ENCODE measurements at places on chromosomes 7 and 10. TPM values are rescaled to one million over a fixed set of nuclear protein-coding genes. Genes with fewer than 3 reads are reported as not detected.

DNA sequence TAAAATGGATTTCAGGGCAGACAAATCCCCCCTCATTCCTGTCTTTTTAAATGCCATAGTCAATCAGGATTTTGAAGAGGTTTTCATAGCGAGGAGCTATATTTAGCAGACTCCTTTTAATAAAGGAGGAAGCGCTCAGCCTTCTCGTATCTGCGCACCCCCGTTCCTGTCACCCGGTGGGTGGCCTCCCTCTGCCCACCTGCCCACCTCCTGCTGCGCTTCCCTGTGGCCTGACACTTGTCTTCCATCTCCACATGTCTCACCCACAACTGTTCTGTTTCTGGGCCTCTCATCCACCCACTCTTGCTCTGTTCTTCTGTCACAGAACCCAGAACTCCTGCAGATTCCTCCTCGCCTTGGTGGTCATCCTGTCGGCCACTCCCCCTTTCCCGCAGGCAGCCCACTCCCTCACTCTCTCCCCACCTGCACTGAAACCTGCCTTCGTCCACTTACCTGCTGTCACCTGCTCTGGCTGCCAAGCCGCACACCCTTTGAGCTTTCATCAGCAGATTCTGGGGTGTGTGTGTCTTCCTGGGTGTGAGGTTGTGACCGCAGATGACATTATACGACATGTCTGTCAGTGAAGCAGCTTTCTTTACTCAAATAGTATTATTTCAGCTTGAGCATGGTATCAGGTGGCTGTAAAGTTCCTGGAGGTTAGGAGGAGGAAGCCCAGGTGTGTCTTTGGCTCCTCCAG lies 163.5 kb upstream of the AGK start:
- H3K27ac ChIP-seq, result no peak overlapping the region
- no peaks in the 10 kb centered on the region for H3K36me3 ChIP-seq
- H3K4me1 ChIP-seq, result no peaks in the 10 kb centered on the region
- H3K27me3 ChIP-seq, result no peaks in the 10 kb centered on the region

- H3K36me3 ChIP-seq, result no peaks in the 10 kb centered on the region
- peak within 1 kb of the TSS; percentile 42 for H3K4me3 ChIP-seq
Observed at GRCh38 chr10:126387931-126388911, at the start of gene ADAM12. Gene ADAM12 (minus strand): TSS chr10:126388477. CDS start chr10:126388145, 332 bp downstream.

GRCh38 chr10:69506834-69507713 lies 55.8 kb downstream of the TSPAN15 start:
- H3K4me3 ChIP-seq, result peak overlapping the region; percentile 12
- no peaks in the 10 kb centered on the region for H3K36me3 ChIP-seq
- no peaks in the 10 kb centered on the region for H3K27me3 ChIP-seq
- peak overlapping the region; percentile 36 for H3K27ac ChIP-seq
- H3K4me1 ChIP-seq, result no peaks in the 10 kb centered on the region
- no peak for DNase-seq

- H3K27me3 ChIP-seq, result peaks cover 100% of the 10 kb centered on the region
- H3K27ac ChIP-seq, result no peak overlapping the region
- DNase-seq, result no peak
- no peaks in the 10 kb centered on the region for H3K36me3 ChIP-seq
- H3K4me1 ChIP-seq, result peaks cover 14% of the 10 kb centered on the region
Observed at GRCh38 chr10:99536338-99537085, 3.8 kb downstream of the NKX2-3 start.

- H3K36me3 ChIP-seq, result no peaks in the 10 kb centered on the region
- H3K27ac ChIP-seq, result no peak overlapping the region
- DNase-seq, result no peak
Observed at GRCh38 chr7:92645114-92646061, 55.2 kb upstream of the FAM133B start.

DNA sequence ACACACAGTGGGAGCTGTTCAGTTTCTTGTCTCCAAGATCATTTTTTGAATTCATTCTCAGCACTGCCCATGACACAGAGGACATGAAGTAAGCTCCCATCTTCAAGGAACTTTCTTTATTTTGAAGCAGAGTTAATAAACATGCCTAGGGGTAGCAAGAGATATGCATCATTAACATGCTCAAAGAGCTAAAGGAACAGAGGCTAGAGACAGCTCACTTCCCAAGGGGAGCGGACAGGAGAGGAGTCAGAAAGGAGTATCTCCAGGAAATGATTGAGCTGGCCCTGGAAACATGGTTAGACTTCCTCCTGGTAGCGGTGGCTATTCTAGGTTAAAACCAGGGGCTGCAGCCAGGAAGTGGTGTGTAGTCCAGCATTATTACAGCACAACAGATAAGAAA lies 135.9 kb downstream of the GPAM start:
- no peak overlapping the region for H3K4me3 ChIP-seq
- DNase-seq, result no peak
- H3K4me1 ChIP-seq, result no peaks in the 10 kb centered on the region
- no peaks in the 10 kb centered on the region for H3K27me3 ChIP-seq
- H3K27ac ChIP-seq, result no peak overlapping the region

DNA sequence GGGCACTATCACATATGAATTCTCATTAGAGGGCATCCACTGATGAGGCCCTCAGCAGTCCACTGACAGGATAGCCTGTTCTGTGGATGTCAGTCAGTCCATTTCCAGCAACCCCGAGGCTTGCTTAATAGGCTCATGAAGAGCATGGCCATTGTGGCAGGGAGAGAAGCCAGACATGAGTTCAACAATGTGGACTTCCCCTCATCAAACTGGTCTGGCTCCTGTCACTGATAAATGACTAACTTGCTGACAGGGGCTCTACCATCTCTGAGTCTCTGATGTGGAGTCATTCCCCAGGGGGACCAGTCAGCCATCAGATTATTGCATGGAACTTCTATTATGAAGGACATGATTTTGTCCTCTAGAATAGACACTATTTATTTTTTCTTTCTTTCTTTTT lies 19.8 kb upstream of the TRIL start:
- no peaks in the 10 kb centered on the region for H3K4me1 ChIP-seq
- H3K27ac ChIP-seq, result no peak overlapping the region
- H3K27me3 ChIP-seq, result no peaks in the 10 kb centered on the region
- H3K36me3 ChIP-seq, result no peaks in the 10 kb centered on the region

GRCh38 chr7:132756484-132756990 lies 180.3 kb upstream of the PLXNA4 start:
- no peaks in the 10 kb centered on the region for H3K36me3 ChIP-seq
- DNase-seq, result no peak
- H3K27me3 ChIP-seq, result no peaks in the 10 kb centered on the region
- H3K27ac ChIP-seq, result no peak overlapping the region
- H3K4me1 ChIP-seq, result no peaks in the 10 kb centered on the region
- no peak overlapping the region for H3K4me3 ChIP-seq

DNA sequence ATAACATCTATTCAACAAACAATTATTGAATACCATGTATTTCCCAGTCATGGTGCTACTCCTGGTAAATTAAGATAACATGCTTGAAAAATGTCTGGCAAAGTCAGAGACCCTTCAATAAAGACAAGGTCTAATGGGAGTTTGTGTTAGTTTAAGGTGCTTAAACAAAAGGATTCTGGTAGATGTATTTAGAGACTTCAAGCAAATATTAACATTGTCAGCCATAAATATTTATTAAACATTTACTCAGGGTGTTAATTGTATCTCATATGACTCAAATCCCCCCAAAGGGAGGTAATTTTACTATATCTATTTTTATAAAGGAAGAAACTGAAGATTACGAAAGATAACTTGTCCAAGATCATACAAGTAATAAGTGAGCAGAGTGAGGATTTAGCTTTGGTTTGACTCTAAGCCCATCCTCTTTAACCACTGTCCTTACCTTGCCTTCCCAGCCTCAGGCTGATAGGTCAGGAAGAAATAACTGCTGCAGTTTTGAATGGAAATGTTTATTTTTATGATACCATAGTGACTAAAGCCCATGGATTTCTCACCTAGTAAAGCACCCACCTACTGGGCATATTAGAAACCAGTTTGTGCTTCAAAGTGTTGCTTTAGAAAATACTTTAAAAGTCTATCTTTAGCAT lies 215.4 kb downstream of the COBL start:
- H3K4me1 ChIP-seq, result no peaks in the 10 kb centered on the region
- H3K27ac ChIP-seq, result no peak overlapping the region
- H3K36me3 ChIP-seq, result no peaks in the 10 kb centered on the region

DNA sequence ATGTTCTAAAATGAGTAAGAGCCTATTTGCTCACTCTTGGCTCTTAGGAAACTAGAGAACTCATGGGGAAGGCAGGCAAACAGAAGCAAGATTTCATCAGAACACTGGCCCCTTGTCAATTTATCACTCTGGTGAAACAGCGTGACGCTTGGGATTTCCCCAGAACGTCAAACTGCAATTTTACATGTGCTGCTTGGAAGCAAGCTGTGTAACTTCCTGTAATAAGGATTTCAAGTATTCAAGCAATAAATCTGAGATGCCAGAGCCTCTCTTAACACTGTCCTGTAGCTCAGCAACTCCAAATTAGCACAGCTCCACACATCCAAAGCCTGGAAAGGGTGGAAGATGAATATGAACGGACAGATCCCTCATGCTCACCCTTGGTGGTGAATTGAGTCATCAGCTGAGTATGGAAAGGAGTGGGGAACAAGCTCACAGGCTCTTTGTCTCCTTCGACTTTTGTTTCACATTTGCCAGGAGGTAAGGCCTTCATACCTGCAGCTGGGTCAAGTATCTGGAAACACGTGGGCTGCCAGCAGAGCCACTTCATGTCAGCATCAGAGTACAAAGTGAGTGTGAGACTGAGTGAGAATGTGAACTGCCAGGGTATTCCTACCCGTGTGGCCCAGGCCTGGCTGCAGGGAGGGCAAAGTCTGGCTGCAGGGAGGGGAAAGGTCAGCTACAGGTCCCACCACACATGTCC lies 140.4 kb upstream of the NAMPT start:
- peak overlapping the region; percentile 38 for H3K4me3 ChIP-seq
- peak; percentile 82 for DNase-seq
- H3K36me3 ChIP-seq, result no peaks in the 10 kb centered on the region
- H3K27ac ChIP-seq, result peak overlapping the region; percentile 72
- no peaks in the 10 kb centered on the region for H3K27me3 ChIP-seq

GRCh38 chr10:106987362-106987761 lies 177.1 kb downstream of the SORCS1 start:
- H3K27ac ChIP-seq, result no peak overlapping the region
- H3K36me3 ChIP-seq, result no peaks in the 10 kb centered on the region
- no peaks in the 10 kb centered on the region for H3K27me3 ChIP-seq
- no peak for DNase-seq
- H3K4me1 ChIP-seq, result no peaks in the 10 kb centered on the region

GRCh38 chr7:131518626-131519025 lies 37.8 kb downstream of the PODXL start:
- H3K27ac ChIP-seq, result no peak overlapping the region
- no peaks in the 10 kb centered on the region for H3K4me1 ChIP-seq
- H3K4me3 ChIP-seq, result no peak overlapping the region
- H3K27me3 ChIP-seq, result no peaks in the 10 kb centered on the region

GRCh38 chr10:131475043-131475442 lies 163.5 kb upstream of the TCERG1L start:
- no peaks in the 10 kb centered on the region for H3K36me3 ChIP-seq
- no peak for DNase-seq
- no peak overlapping the region for H3K4me3 ChIP-seq
- no peak overlapping the region for H3K27ac ChIP-seq
- no peaks in the 10 kb centered on the region for H3K4me1 ChIP-seq

- no peak for DNase-seq
- no peaks in the 10 kb centered on the region for H3K27me3 ChIP-seq
- no peaks in the 10 kb centered on the region for H3K36me3 ChIP-seq
- no peak overlapping the region for H3K4me3 ChIP-seq
Observed at GRCh38 chr7:151427705-151428377, 12.1 kb downstream of the CRYGN start.

GRCh38 chr7:96527133-96527827 lies 182.4 kb downstream of the SEM1 start:
- H3K27ac ChIP-seq, result no peak overlapping the region
- H3K4me1 ChIP-seq, result no peaks in the 10 kb centered on the region
- H3K4me3 ChIP-seq, result no peak overlapping the region
- H3K36me3 ChIP-seq, result no peaks in the 10 kb centered on the region
- peaks cover 7% of the 10 kb centered on the region for H3K27me3 ChIP-seq

DNA sequence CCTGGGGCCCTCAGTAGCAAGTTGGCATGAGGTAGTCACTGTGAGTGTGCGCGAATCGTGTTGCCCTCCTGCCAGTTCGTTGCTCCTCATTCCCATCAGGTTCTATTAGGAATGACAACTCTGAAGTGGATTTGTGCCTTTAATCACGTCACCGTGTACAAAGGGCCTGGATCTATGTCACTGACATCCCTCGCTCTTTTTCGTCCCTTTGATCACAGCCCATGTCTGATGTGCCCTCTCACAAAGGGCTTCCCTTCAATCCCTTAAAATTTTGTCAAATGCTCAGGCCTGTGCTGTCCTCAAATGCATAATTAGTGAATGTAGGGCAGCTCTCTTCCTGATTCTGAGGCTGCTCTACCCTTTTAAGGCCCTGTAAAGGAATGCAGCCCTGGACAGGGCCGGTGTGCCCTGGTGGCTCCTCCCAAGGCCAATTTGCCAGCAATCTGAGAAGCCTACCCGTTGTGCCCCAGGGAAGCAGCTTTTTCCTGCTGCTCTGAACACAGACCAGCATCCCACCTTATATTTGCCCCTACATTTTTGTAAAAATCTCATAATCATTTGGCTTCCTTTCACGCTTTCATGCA lies 93.6 kb downstream of the TMEM178B start:
- no peaks in the 10 kb centered on the region for H3K36me3 ChIP-seq
- H3K4me3 ChIP-seq, result no peak overlapping the region
- no peaks in the 10 kb centered on the region for H3K27me3 ChIP-seq

GRCh38 chr7:8254667-8255066 lies 7.3 kb downstream of the ICA1 start:
- no peak for DNase-seq
- no peaks in the 10 kb centered on the region for H3K4me1 ChIP-seq
- H3K27me3 ChIP-seq, result no peaks in the 10 kb centered on the region
- no peak overlapping the region for H3K27ac ChIP-seq
- H3K4me3 ChIP-seq, result no peak overlapping the region
- H3K36me3 ChIP-seq, result no peaks in the 10 kb centered on the region

GRCh38 chr10:34305189-34305588 lies 509.9 kb downstream of the PARD3 start:
- H3K4me1 ChIP-seq, result no peaks in the 10 kb centered on the region
- DNase-seq, result peak; percentile 24
- no peak overlapping the region for H3K27ac ChIP-seq
- H3K36me3 ChIP-seq, result no peaks in the 10 kb centered on the region
- no peaks in the 10 kb centered on the region for H3K27me3 ChIP-seq
- H3K4me3 ChIP-seq, result no peak overlapping the region

- DNase-seq, result no peak
- H3K27me3 ChIP-seq, result no peaks in the 10 kb centered on the region
- no peak overlapping the region for H3K27ac ChIP-seq
- no peaks in the 10 kb centered on the region for H3K4me1 ChIP-seq
- H3K4me3 ChIP-seq, result no peak overlapping the region
Observed at GRCh38 chr10:66337211-66337610, 588.6 kb upstream of the LRRTM3 start.

GRCh38 chr10:89371079-89371478 lies 6.8 kb upstream of the IFIT1B start:
- H3K4me3 ChIP-seq, result no peak overlapping the region
- no peaks in the 10 kb centered on the region for H3K27me3 ChIP-seq
- no peak overlapping the region for H3K27ac ChIP-seq
- no peaks in the 10 kb centered on the region for H3K36me3 ChIP-seq

The TMEM273 gene
- total RNA-seq, result 9.1 TPM

The VGF gene
- total RNA-seq, result not detected

The YKT6 gene
- total RNA-seq, result 49.4 TPM

The EIF5AL1 gene
- total RNA-seq, result under 0.01 TPM

The KLLN gene
- 1.1 TPM for total RNA-seq

The PRLHR gene
- not detected for total RNA-seq

The MYL10 gene
- not detected for total RNA-seq

The CUX1 gene
- 54.4 TPM for total RNA-seq
